ENCODE measurements at places on chromosomes 1 and 21.
A peak's percentile ranks its signal among the peaks of the same experiment; 100 is the strongest.

DNA sequence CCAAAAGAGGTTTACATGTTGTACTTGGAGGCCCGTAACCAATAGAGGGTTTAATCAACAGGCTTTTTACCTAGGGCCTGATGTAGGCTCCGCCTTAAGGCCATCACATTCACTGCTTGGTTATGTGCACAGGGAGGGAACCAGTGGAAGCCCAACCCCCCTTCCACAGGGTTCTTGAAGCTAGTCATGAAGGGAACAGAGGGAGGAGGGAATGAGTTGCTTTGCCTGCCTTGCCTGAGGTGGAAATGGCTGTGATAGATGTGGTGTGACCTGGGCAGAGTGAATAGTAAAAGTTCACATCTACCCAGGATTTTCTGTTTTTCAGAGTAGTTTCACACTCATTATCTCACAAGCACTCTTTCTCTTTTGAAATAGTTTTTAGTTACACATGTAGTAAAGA lies 215.1 kb downstream of the ST6GALNAC3 start:
- DNase-seq: no peak

- no peak for DNase-seq
Observed at GRCh38 chr1:19254416-19254815, 2.8 kb downstream of the MRTO4 start.

DNA sequence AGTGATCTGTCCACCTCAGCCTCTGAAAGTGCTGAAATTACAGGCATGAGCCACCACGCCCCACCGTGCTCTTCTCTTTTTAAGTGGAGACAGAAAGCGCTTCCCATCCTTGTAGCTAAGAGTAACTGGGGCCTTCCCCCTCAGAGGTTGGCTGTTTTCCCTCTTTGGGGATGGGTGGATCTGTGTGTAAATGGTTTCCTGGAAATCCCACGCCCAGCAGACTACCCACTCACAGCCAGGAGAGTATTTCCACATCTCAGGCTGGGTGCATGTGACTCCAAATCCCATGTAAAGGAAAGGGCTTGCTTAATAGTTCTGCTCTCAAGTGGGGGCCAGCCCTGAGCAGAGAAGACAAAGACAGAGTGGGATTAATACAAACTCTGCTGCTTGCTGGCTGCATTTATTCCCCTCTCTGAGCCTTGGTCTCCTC lies 19.6 kb upstream of the TCEA3 start:
- peak; percentile 78 for DNase-seq

GRCh38 chr1:38153066-38153777 lies 106.6 kb upstream of the POU3F1 start:
- DNase-seq: no peak

GRCh38 chr1:207306603-207307002 lies 14.9 kb upstream of the CD55 start:
- DNase-seq: no peak

- no peak for DNase-seq
Observed at GRCh38 chr1:115373305-115373704, 35.3 kb upstream of the NGF start.

DNA sequence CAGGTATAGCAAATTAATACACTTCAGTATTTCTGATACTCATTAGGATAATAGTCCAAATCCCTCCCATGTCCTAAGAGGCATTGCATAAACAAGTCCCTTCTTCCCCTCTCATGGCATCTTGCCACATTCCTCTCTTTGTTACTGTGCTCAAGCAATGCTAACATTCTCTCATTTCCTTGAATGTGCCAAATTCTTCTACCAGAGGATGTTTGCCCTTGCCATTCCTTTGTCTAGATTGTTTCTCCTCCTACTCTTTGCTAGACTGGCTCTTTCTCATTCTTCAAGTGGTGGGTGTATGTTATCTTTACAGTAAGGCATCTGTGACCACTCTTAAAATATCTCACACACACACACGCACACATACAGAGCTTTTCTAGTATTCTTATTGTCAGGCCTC lies 621.0 kb upstream of the CXADR start:
- no peak for DNase-seq

- no peak for DNase-seq
Observed at GRCh38 chr21:44880405-44881197, 7.1 kb upstream of the PTTG1IP start.

- peak; percentile 39 for DNase-seq
Observed at GRCh38 chr1:66282343-66282852, 251.6 kb upstream of the SGIP1 start.

DNA sequence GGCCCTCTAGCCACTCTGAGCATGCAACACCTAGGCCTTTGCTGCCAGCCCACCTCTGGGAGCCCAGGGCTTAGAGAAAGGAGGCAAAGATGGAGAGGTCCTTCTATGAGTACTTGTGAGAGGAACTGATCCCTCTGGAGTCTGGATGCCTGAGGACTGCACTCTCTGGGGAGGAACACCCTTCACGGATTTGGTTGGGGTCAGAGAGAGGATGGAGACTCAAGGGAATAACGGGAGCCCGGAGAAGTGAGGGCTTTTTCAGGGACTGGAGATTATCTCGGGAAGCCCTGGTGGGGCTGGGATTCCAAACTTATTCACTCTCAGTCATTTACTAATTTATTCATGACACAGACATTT lies 413 bp upstream of the C1orf232 start:
- no peak for DNase-seq

GRCh38 chr1:168466092-168466713 lies 77.6 kb downstream of the XCL2 start:
- DNase-seq: no peak

GRCh38 chr1:61332196-61332753 lies 249.9 kb downstream of the NFIA start:
- DNase-seq: no peak

GRCh38 chr1:69861641-69862040 lies 293.9 kb downstream of the LRRC7 start:
- no peak for DNase-seq

DNA sequence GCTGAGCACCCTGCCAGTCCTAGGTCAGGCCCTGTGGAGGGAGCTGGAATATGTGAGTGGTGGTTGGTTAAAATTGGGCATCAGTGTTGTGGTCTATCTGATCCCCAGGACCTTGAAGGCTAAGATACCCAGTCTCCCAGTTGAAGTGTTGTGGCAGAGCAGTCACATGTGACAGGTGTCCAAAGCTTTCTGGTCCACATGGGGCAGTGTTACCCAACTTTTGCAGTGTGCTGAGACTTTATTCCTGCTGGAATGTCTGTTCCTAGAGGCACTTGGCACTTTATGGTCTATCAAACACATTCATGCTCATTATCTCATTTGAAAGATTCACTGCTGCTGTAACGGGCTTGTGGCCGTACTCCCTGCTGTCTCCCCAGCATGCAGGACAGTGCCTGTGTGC lies 21.0 kb upstream of the LORICRIN start:
- no peak for DNase-seq

DNA sequence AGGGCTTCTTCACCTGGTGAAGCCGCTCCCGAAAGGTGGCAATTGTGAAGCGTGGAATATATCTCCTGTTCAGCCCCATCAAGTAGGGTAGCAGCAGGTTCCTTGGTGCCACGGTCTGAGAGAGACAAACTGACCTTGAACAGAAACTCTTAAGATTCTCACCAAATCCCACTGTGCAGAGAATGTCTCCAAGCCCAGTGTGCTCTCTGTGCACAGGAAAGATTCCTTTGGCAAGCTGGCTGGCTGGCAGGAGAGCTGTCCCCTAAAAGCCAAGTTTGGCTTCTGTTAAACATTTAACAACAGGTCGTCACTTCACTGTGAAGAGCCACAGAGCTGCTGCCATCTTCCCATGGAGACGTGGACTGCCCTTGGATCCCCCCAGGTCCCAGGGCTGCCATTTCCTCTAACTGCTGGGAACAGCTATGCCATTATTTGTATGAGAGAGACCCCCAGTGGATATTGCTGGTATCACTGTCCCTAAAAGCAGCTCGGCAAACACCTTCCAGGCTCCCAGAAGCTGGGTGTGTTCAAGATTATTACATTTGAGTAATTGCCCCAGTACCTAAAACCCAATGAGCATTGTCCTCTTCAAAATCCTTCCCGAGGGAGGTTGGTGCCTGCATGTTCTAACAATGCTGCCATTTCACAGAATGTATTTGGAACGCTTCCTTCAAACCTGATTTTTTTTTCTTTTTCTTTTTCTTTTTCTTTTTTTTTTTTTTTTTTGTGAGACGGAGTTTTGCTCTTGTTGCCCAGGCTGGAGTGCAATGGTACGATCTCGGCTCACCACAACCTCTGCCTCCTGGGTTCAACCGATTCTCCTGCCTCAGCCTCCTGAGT lies 71.8 kb downstream of the CD58 start:
- DNase-seq: peak; percentile 71

DNA sequence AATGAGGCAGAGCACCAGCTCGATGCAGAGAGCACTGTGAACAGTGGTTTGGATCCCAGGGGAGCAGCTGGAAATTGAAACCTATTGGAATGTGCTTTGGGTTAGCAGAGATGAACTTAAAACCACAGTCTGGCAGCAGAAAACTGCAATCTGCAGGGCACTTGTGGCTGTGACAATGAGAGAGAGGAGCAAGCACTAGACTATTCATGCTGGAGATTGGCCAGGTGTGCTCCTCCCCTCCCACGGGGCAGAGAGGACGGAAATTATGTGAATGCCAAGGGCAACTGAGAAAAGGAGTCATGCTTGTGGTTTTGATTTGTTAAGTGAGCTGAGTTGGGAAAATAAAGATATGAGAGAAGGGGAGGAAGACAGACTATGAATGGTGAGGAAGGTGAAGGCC lies 38.1 kb downstream of the HSD3B2 start:
- DNase-seq: no peak

DNA sequence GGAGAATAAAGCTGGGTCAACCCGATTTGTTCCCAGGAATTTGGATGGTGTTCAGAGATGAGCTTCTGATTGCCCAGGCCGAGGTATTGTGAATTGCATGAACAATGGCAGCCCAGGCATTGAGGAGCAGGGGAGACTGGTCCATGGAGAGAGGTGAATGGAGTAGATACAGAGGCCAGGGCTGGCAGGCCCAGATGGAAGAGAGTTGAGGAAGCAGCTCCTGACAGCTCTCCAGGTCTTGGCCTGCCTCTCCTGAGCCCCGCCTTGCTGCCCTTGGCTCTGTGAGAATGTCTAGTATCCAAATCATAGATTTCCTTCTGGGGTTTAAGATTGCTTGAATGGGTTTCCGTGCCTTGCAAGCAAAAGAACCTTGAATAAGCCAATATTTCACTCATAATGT lies 11.5 kb downstream of the ABCA4 start:
- DNase-seq: no peak

DNA sequence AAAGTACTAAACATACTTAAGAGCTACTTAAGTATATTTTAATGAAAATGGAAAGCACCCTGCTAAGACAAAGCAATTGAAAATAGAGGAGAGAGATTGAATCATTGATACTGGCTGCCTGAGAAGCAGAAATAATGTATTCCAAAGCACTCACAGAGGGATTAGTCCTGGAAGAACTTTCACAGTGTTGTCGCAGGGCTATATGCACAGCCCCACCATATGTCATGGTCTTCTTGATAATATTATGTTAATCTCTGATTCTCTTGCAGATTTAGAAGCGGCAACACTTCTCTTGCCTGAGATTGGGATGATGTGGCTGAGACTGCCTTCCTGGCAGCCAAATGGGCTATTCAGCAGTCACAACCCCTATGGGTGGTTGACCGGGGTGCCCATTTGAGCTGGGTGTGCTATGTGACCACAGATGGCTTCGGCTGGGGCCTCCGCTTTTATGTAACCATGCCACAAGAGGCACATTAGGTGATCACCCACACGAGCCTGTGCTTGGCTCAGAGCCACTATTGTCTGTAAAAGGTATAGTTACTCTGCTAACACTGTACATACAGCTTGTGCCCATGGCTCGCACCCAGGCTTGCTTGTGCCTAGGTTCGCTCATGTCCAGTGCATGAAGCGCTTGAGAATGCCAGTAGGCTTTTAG lies 152.2 kb upstream of the SGIP1 start:
- DNase-seq: no peak

All from right cardiac atrium (tissue), 5 donors.